Activated gamma-delta T cell (primary cell): ENCODE measurements at places on chromosomes 7 and 10.

DNA sequence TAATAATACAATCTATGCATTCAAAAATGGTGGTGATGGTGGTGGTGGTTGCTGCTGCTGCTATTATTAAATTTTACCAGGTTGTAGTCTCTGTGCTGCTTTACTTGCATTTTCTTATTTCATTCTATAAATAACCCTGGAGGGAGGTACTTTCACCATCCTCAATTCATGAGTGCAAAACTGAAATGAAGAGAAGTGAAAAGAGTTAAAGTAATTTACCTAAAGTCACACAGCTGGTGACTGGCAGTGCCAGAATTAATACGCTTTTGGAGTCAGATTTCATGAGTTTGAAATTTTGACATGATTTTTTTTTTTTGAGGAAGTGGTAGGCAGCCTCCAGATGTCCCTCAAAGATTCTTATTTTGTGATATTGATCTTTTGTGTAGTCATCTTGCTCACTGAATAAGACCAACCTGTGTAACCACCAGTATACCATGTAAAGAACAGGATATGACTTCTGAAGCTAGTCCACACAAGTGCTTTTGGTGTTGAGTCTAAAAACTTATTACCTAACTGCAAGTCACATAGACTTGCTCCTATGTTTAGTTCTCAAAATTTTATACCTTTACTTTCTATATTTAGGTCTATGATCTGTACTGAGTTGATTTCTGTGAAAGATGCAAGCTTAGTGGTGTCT, 218.8 kb downstream of the ZWINT start:
- no peak for DNase-seq

- no peak for DNase-seq
Measured at GRCh38 chr10:133110133-133110532, 22.4 kb downstream of the ADGRA1 start.

- no peak for DNase-seq
Measured at GRCh38 chr10:7593905-7594304, 72.9 kb downstream of the ITIH5 start.

DNA sequence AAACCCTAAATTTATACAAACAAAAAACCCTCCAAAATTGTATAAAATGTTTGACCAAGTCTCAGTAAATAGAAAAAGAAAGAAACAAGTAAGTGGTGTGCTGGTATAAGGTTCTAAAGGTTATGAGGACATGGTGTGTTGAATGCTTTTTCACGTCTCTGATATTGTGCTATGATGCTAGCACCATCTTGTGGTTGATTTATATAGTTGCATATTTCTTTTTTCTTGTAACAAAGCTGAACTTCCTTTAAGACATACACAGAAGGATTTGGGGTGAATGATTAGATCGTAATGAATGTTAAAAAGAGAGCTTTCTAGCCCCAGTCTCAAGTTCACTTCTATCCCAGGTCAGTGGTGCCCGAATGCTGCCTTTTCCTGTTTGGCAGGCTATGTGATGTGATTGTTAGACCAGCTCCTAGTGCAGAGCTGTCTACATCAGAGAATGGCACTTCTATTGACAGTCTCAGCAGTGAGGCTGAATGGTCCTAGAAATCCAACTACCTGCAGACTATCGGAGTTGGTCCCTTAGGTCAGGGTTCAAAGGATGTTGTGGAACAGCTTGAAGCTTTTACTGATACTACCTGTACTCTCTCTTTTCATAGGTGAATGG, 25.0 kb downstream of the VTI1A start:
- no peak for DNase-seq

- DNase-seq = no peak
Measured at GRCh38 chr7:30950197-30950596, 13.6 kb upstream of the GHRHR start.

GRCh38 chr7:53013925-53014324, 21.5 kb upstream of the POM121L12 start:
- no peak for DNase-seq

- DNase-seq = no peak
Measured at GRCh38 chr10:73553761-73554160, 37.4 kb downstream of the USP54 start.

DNA sequence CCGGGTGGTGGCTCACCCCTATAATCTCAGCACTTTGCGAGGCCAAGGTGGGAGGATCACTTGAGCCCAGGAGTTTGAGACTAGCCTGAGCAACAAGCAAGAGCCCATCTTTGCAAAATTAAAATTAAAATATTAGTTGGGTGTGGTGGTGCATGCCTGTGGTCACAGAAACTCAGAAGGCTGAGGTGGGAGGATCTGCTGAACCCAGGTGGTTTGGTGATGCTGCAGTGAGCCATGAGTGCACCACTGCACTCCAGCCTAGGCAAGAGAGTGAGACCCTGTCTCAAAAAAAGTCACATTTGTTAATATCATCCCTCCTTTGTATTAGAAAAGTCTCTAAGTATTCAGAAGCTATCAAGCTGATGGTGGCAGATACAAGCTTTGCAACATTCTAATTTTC, 317.5 kb downstream of the ANKRD30A start:
- no peak for DNase-seq

DNA sequence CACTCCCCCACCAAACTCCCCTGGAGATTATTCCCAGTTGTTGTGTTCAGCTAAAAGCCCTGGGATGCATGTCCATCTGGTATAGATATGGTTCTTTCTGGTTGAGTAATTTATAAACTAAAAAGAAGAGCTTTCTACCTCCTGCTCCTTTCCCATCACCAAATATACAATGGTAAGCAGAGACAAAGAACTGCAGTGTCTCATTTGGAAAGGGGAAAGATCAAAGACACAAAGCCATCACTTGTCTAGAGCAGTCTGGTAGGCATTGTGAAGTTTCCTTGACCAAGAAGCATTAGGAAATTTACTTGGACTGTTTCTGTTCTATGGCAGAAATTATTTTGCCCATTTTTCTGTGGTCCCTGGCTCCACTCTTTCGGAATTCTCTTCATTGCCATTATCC, 24.9 kb upstream of the PANK1 start:
- DNase-seq = no peak

DNA sequence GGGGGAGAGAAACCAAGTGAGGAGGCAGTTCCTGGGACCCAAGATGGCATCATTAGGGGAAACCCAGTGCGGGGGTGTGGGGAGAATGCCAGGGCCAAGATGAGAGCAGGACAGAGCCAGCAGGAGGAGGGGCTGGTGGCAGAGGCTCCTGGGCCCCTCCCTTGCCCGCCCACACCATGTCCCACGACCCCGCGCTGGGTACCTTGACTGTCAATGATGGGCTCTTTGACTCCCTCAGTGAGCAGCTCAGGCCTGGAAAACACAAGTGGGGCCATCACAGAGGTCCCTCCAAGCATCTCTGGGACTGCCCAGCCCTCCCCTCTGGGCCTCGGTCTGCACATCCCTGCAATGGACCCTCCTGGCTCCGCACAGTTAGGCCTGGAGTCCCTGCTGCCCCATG, 75.4 kb downstream of the RABGEF1 start:
- DNase-seq = no peak

DNA sequence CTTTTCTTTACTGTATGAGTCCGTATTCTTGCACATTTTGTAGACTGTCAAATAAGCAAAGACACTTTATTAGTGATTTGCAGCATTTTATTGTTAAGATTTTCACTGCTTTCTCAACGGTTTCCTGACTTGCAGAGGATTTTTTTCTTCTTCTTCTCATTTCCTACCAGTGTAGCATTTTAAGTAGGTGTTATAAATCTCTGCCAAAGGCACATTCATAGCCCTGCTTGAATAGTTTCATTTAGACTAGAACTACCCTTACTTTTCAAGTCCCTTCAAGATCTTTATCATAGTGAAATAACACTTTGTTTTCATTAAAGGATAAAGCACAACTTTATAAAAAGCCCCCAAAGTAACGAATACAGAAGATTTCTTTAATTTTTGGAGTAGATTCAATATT, 271.4 kb downstream of the TSPAN12 start:
- no peak for DNase-seq

- DNase-seq = no peak
Measured at GRCh38 chr7:71016401-71016800, 115.5 kb upstream of the GALNT17 start.

- no peak for DNase-seq
Measured at GRCh38 chr7:50416527-50417182, 33.5 kb downstream of the FIGNL1 start.

GRCh38 chr10:60280475-60280874, 109.2 kb downstream of the ANK3 start:
- no peak for DNase-seq

GRCh38 chr10:74047871-74048270, 50.0 kb downstream of the VCL start:
- DNase-seq = no peak

DNA sequence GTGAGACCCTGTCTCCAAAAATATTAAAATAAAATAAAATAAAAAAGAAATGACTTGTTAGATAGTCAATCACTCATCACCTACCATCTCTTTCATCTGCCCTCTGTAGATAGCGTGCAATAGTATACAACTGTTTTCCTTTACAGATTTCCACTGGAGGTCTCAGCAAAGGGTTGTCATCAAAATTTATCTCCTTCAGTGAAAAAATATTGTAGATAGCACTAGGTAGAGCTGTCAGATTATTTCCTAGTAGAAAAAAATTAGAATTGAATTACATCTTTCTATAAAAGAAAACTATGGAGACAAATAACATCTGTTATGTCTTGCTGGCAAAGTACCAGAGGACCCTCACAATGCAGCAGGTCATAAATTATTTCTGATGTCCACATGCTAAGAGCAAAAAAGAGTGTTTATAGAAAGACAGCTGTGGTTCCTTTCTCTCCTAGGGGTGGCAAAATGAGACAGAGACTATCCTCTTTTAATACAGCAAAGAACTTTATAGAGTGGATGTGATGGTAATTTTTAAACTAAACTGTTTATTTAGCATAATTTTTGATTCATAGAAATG, 16.3 kb upstream of the CYP51A1 start:
- DNase-seq = no peak

GRCh38 chr7:138563808-138564207, 103.7 kb downstream of the TRIM24 start:
- DNase-seq = no peak

- DNase-seq = no peak
Measured at GRCh38 chr7:154212861-154213260, 160.7 kb downstream of the DPP6 start.

- no peak for DNase-seq
Measured at GRCh38 chr7:77757589-77757988, 40.6 kb downstream of the TMEM60 start.

- DNase-seq = no peak
Measured at GRCh38 chr7:32661501-32661900, 166.2 kb downstream of the AVL9 start.

- DNase-seq = no peak
Measured at GRCh38 chr10:47160261-47160908, 139.6 kb upstream of the GDF10 start.

- DNase-seq = no peak
Measured at GRCh38 chr7:69395061-69395714, 203.1 kb upstream of the AUTS2 start.

DNA sequence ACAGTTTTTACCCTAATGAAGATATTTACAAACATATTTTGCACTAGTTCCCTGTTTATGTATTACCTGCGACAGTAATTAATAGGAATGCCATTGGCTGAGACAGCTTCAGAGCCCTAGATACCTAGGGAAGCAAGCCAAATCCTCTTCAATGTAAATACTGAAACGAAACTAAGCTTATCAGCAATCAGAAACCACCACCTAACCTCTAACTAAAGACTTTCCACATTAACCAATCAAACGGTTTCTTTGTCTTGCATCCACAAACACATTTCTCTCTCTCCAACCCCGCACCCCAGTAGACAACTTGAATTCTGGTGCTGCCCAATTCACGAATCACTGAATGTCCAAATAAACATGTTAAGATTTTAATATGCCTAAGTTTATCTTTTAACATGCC, 474.4 kb upstream of the C7orf33 start:
- DNase-seq = no peak

DNA sequence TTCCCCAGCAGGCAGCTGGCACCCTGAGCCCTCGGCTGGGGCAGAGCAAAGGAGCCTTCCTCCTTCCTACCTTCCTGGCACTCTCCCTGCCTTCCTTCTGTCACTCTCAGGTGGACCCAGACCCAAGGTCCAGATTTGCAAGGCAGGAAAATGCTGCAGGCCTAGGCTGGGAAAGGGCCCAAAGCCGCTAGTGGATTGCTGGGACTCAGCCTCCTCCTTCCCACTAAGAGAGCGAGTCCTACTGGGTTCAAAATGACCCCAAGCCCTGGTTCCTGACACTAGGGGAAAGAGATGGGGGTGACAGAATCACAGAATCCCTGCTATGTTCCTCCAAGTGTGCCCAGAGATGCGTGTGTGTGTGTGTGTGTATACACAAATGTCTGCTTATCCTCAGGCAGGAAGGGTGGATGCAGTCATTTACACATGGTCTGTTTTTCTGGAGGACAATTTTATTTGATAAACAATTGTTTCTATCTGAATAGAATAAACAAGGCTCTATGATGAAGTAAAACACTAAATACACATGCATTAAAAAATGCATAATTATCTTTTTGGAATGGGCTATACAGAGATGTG, 1.3 kb upstream of the PLAU start:
- DNase-seq = no peak

DNA sequence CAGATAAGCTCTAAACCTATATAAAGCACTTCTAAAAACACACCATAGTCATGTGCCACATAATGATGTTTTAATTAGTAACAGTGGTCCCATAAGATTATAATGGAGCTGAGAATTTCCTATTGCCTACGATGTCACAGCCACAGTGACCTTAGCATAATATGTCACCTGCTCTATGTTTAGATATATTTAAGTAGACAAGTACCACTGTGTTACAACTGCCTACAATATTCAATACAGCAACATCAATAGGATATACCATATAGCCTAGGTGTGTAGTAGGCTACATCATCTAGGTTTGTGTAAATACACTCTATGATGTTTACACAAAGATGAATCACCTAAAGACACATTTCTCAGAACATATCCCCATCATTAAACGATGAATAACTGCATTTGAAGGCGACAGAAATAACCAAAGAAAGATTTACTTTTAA, 24.5 kb downstream of the GPR22 start:
- DNase-seq = no peak

DNA sequence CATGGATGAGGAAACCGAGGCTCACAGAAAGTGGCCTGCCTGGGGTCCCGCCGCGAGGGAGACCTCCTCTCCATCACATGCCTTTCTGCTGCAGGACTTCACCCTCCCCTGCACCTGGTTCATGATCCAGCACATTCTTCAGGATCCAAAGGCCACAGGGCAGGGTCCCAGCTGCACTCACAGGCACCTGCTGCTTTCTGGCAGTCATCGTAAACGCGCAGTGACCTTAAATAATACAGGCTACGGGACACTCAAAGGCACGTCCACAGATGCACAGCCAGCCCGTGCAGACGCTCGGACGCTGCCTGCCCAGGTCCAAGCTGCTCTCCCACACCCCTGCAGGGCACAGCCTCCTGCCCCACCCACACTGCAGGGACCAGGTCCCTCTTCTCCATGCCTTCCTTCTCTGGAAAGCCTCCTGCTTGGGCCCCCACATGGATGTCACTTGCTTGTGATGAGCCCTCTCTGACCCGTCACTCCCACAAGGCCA, 49.9 kb downstream of the CALML3 start:
- no peak for DNase-seq

GRCh38 chr7:117014673-117015133, 61.4 kb downstream of the ST7 start:
- DNase-seq = no peak
